CD4-positive, alpha-beta T cell treated with Interleukin-6 at 100 ng/mL for 8 hours (primary cell): ENCODE measurements at places on chromosomes 2 and 18.

DNA sequence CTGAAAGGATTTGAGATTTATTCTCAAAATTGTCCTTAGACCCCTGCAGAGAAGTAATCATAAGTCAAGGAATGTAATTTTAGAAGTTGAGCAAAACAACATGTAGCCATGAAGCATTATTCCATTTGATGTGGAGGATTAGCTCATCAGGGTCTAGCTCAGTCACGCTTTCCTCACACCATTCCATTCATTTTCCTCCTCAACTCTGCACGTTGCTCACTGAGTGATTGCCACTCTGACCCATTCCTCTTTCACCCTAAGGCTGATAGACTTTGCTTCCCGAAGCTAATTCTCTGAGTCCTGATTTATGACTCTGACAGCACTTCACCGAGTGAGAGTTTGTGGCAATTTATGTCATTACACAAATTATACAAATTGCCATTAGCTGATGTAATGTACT lies 820.6 kb upstream of the PIK3C3 start:
- no peak for DNase-seq

GRCh38 chr18:58241877-58242276 lies 197.9 kb downstream of the NEDD4L start:
- no peak for DNase-seq

DNA sequence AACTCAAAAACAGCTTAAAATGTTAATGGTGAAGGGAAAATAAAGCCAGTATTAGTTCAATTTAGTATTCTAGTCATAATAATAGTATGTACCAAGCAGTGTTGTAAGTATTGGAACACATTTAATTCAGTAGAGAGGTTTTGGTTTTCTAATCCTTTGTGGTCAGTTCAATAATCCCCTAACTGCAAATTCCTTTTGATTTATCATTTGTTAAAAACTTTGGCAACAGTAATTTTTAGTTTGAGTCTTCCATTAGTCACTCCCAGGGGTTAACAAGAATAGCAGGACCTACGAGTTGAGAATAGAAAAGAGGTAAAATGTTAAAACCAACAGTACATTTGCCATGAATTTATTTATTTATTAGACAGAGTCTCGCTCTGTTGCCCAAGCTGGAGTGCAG lies 10.7 kb downstream of the MRPL44 start:
- DNase-seq, result no peak

DNA sequence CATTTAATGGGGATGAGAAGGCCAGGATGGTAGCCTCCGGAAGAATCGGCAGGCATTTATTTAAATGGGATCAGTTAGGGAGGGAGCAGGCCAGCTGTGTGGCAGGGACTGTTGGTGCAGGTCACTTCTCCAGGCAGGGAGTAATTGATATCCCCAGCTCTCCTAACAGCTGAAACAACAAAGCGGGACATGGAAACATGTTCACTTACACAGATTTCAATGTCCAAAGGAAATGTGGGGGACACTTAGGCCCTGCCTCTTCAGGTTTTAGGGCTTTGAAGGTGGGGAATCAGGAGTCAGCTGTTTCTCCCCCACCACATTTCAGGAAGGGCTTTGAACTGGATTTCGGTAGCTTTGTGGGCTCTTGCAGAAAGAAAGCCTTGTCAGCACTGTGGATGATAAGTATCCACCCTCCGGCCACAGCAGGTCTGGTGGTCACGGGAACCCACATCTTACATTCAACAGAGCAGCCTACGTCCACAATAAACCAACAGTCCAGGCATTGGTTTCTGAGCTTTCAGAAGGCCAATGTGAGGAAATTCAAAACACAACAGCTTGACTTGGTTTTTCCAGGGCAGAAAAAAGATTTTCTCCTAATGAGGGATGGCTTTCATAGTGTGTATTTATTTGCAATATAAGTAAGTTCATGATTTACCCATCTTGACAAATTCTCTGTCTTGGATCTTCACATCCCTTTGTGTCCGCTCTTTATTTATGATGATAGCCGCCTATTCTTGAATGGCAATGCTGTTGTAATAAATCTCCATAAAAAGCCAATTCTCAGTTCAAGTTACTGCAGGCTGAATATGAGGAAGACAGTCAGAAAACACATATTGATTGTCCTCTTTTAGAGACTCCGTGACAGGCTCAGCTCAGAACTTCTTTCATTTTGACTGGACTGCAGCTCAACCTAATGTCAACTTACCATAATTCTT lies 96.6 kb upstream of the NRP2 start:
- no peak for DNase-seq

DNA sequence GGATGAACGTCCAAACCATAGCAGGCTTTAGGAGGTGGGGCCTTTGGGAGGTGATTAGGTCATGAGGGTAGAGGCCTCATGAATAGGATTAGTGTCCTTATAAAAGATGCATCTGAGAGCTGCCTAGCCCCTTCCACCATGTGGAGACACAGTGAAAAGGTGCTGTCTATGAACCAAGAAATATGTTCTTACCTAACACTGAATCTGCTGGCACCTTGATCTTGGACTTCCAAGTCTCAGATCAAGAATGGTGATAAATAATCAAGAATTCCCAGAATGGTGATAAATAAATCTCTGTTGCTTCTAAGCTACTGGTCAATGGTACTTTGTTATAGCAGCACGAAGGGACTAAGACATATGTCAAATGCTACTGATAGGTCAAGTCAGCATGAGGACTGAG lies 15.1 kb upstream of the DYTN start:
- no peak for DNase-seq

GRCh38 chr2:51899643-51900042 lies 867.7 kb upstream of the NRXN1 start:
- no peak for DNase-seq

DNA sequence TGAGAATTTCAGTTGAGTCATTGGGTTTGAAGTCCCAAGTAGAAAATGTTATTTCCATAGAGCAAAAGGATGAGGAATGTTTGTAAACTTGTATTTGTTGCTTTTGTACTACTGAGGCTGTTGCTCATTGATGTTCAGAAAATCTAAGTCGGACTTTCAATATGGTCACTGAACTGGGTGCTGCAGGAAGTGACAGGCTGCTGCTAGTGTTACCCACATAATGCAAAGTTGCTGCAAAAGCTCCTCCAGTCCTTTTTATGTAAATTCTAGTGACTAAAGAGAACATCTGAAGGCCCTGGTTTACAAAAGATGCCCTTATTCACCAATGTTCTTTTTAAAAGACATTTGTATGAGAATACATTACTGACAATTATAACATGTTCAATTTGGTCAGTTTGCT lies 131.1 kb upstream of the FAM98A start:
- DNase-seq, result no peak
